ENCODE measurements at places on chromosomes 7 and 10.

- peak; percentile 15 for DNase-seq
Measured at GRCh38 chr10:15043674-15044073, at the start of gene OLAH. Gene OLAH, plus strand, starts transcription at chr10:15043943. Its CDS starts 3,346 bp downstream, at chr10:15047289.

- no peak for DNase-seq
Measured at GRCh38 chr7:80823057-80823456, 95.8 kb downstream of the SEMA3C start.

DNA sequence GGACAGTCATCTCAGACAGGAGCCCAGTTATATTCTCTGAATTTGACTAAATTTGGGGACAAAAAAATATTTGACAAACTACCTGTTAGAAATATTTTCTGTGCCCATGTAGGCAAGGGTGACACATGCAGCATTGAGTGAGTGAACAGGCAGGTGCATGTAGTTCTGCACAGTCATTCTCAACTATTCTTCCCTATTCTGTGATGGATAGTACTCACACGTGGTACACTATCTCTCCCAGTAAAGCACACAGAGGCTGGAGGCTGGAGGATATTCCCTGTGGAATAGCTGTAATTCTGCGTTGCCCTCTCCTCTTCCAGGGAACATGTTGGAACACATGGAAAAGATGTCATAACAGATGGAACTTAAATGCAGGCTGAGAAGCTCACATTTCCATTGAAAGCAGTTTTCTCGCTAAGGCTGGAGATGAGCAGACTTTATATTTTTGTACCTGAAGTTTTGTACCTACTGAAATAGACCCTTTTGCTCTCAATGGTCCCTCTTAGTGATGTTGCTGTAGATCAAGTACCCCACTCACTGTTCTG lies 75.0 kb downstream of the GPR141 start:
- DNase-seq: no peak

DNA sequence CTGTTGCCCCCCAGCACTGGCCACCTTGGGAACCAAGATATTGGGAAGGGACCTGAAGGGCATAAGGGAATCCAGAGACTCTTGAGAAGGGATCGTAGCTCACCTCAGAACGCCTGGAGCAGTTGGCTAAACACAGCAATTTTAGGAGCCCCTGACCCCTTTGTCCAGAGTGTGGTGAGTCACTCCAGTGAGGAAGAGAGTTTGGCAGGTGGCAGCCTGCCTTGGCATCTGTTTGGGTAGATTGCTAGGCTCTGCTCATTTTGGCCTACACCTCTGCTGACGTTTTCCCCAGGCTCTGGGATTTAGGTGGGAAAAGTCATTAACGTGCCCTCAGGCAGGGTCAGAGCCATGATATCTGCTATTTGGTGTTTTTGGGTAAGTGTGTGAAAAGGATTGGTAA lies 100.6 kb downstream of the GRB10 start:
- DNase-seq: no peak

GRCh38 chr10:44854693-44855350 lies 56.3 kb upstream of the TMEM72 start:
- no peak for DNase-seq

DNA sequence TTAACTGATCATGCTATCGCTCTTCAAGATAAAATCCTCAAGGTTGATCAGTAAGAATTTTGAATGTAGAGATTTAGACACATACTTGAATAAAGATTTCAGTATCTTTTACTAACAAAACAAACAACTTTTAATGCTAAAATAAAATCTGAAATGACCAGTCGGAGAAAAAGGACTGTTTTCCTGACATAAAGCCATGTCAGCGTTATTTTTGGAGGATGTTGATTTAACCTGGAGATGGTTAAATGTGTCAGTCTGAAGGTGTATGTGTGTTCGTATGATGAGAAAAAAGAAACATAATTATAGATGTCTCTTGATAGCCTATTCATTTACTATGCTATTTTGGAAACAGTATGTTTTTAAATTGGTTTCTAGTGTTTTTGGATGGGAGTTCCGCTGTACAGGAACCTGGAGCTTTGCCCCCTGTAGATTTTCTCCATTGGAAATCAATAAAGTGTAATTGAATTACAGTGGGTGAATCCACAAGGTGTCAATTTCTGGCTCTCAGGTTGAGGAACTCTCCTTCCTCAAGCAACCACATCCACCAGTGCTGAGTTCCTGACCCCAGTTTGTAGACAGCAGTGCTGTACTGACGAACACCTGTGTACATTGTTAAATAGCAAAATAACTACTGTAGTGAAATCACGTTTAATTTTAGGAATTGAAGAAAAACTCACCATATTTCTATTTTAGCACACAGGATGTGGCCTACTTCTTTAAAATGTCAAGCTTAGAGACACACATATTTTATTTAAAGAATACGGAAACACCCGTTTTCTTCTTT lies 670.1 kb downstream of the MAGI2 start:
- no peak for DNase-seq

DNA sequence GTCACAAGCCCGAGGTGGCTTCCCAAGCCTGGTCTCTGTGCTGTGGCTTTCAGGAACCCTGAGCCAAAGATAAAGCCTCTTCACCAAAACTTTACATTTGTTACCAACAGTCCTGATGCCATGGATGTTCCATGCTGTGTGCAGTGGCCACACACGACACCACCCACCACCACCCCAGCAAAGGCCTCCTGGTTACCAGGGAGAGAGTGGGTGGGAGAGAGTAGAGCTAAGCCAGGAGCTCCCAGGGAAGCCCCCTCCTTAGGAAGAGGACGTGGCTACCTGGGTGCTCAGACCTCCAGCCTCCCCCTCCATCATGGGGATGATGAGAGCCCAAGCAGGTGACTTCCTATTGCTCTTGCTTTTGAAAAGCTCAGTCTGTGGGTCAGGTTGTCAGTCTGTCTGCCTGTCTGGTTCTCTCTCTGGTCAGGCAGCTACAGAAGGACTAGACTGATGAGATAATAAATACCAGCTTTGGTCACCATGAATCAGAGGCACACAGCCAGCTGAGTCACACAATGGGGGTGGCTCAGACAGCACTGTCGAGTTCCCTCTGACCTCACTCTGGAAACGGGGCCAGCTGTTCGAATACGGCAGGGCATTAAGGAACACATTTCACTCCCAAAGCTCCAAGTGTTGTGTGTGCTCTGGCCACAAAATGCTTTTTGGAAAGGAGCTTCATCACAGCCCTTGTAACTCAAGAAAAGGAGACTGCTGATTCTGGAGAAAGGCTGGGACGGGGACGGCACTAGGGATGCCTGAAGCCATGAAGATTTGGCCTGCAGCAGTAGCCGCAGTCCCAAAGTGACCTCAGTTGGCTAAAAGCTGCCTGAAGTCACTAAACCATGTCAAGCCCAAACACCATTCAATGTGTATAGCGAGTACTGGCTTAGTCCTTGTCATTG lies 166.0 kb downstream of the FANK1 start:
- no peak for DNase-seq
